ENCODE measurements at places on chromosomes 3 and 15.
A peak's percentile ranks its signal among the peaks of the same experiment; 100 is the strongest.

GRCh38 chr3:194485468-194485880, 1.3 kb downstream of the ATP13A3 start:
- no peak for DNase-seq
- no peaks in the 10 kb centered on the region for H3K27me3 ChIP-seq

DNA sequence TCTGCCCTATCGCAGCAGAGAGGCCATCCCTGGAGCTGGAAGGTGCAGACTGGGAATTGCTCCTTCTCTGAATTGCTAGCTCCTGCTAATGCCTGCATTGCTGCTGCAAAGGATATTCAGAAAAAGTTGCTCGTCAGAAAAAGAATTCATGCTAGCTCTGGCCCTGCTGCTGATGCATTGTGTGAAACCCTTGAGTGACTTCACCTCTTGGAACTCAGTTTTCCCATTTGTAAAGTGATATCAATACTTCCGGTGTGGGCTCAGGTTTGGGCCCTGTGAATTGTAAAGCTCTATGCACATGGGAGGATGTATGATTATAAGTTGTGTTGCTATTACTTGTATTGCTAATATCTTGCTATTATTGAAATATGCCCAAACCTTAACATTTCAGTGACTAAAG, 11.4 kb downstream of the SQOR start:
- H3K27ac ChIP-seq, result no peak overlapping the region
- H3K36me3 ChIP-seq, result no peaks in the 10 kb centered on the region
- no peaks in the 10 kb centered on the region for H3K27me3 ChIP-seq

DNA sequence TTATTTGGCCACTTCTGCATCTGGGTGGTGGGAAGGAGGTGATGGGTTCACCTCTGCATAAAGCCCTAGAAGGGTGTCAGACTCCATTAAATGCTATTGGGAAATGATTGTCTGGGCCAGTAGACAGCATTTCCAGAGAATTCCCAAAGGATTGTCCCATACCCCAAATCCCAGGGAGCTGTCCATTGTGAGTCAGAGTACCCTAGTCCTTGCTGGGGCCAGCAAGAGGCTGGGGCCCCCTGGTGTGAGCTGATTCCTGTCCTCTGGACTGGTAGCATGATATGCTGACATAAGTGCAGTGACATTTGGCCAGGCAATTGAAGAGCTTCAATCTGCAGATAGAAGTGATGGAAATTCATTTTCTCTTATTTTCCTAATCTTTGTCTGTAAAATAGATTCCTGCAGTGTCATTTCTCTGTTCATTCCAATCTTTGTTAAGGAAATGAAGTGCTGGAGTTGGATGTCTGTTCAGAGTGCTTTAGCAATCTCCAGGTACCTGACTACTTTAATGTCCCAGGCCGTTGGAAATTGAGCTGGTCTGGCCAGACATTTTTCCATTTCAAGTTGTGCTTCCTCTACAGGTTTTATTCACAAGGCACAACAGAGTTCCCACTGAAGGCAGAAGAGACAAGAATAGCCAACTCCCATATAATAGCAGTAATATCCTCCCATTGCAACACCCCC, 91.2 kb downstream of the RPLP1 start:
- H3K4me3 ChIP-seq, result no peak overlapping the region
- H3K36me3 ChIP-seq, result no peaks in the 10 kb centered on the region
- H3K4me1 ChIP-seq, result no peaks in the 10 kb centered on the region
- no peak for DNase-seq
- no peak overlapping the region for H3K27ac ChIP-seq
- peaks cover 16% of the 10 kb centered on the region for H3K27me3 ChIP-seq

GRCh38 chr3:48042071-48042760, 26.0 kb upstream of the MAP4 start:
- no peaks in the 10 kb centered on the region for H3K27me3 ChIP-seq
- no peak overlapping the region for H3K4me3 ChIP-seq
- H3K36me3 ChIP-seq, result peaks cover 8% of the 10 kb centered on the region
- no peak overlapping the region for H3K27ac ChIP-seq
- peaks cover 3% of the 10 kb centered on the region for H3K4me1 ChIP-seq

DNA sequence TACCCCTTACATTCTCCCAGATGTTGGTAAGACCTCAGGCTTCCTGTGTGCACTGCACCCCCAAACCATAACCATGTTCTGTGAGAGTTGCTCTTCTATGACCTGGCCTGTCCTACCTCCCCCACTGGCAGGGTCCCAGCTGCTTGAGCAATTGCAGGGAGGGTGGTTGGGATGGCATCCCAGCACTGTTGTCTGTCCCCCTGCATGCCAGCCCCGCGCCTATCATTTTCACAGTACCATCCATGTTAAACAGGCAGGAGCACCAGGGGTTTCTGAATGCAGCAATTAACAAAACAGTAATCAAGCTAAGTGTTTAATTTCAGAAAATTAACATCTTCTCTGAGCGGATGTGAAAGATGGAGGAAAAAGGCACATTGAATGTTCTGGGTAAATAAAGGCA, 345.5 kb downstream of the EPHB1 start:
- no peak overlapping the region for H3K4me3 ChIP-seq
- no peaks in the 10 kb centered on the region for H3K27me3 ChIP-seq
- H3K27ac ChIP-seq, result no peak overlapping the region
- no peaks in the 10 kb centered on the region for H3K36me3 ChIP-seq
- H3K4me1 ChIP-seq, result peaks cover 4% of the 10 kb centered on the region
- no peak for DNase-seq

GRCh38 chr3:70979983-70980645, 603.4 kb downstream of the FOXP1 start:
- no peak for DNase-seq
- H3K27ac ChIP-seq, result peak overlapping the region; percentile 99
- H3K4me1 ChIP-seq, result peaks cover 20% of the 10 kb centered on the region
- H3K4me3 ChIP-seq, result no peak overlapping the region
- no peaks in the 10 kb centered on the region for H3K27me3 ChIP-seq
- H3K36me3 ChIP-seq, result peaks cover 30% of the 10 kb centered on the region

DNA sequence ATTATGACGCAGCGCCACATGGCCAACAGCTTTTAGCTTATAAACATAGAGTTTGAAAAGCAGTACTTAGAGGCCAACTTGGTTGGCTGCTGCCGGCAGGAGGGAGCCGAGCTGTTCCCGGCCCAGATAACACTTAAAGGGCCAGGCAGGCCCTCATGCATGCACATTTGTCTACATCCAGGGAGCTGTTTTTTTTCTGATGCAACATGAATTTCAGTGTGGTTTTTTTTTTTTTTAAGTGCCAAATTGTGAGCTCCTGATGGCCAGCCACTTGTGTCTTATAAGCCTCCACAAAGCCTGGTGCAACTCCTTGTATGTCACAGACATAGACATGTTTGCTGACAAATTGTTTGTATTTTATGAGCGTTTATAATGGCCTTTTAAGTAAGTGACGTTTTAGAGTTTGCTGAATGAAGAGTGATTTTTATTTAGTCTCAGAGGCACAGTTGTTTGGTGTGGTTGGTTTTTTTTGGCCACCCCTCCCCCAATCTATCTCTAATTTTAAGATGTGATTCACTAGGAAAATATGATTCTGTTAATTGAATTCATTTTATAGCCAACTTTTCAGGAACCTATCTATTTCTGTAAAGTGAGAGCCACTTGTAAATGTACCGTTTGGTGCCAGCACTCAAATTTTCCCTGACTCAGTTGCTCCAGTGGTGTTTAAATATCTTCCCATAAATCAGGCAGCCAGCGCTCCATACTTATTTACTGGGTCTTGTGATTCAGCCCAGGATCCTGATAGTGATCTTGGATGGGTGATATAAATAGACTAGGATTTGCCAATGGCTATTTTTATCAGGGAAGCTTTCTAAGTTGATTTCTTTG, 134.3 kb downstream of the VGLL4 start:
- no peaks in the 10 kb centered on the region for H3K27me3 ChIP-seq
- no peak overlapping the region for H3K4me3 ChIP-seq
- H3K36me3 ChIP-seq, result no peaks in the 10 kb centered on the region
- H3K27ac ChIP-seq, result peak overlapping the region; percentile 94

GRCh38 chr3:18499301-18499700, 74.2 kb upstream of the SATB1 start:
- no peak for DNase-seq
- no peak overlapping the region for H3K4me3 ChIP-seq
- no peaks in the 10 kb centered on the region for H3K4me1 ChIP-seq

GRCh38 chr15:64246364-64247189, 83.8 kb upstream of the PPIB start:
- no peak for DNase-seq
- H3K36me3 ChIP-seq, result peaks cover 5% of the 10 kb centered on the region
- no peaks in the 10 kb centered on the region for H3K4me1 ChIP-seq
- H3K4me3 ChIP-seq, result no peak overlapping the region
- no peaks in the 10 kb centered on the region for H3K27me3 ChIP-seq

- H3K4me3 ChIP-seq, result peak within 1 kb of the TSS; percentile 73
- peak within 1 kb of the TSS; percentile 64 for H3K27ac ChIP-seq
- H3K36me3 ChIP-seq, result no peaks in the 10 kb centered on the region
- H3K27me3 ChIP-seq, result no peaks in the 10 kb centered on the region
Observed at GRCh38 chr15:75335705-75336355, at the start of gene COMMD4. Gene COMMD4 (plus strand): TSS chr15:75336063. CDS start chr15:75336090, 27 bp downstream.

GRCh38 chr3:191809326-191809949, 348.5 kb downstream of the PYDC2 start:
- H3K4me3 ChIP-seq, result no peak overlapping the region
- no peak for DNase-seq
- no peaks in the 10 kb centered on the region for H3K36me3 ChIP-seq
- H3K27ac ChIP-seq, result no peak overlapping the region
- no peaks in the 10 kb centered on the region for H3K27me3 ChIP-seq

DNA sequence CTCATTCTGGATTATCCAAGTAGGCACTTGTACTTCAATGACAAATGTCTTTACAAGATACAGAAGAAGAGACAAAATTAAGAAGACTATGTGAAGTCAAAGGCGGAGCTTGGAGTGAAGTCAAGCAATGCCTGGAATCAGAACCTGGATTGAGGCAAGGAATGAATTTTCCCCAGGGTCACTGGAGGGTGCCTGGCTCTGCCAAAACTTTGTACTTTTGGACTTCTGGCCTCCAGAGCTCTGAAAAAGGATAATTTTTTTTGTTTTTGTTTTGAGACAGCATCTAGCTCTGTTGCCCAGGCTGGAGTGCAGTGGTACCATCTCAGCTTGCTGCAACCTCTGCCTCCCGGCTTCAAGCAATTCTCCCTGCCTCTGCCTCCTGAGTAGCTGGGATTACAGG, 119.3 kb upstream of the AGBL1 start:
- no peak overlapping the region for H3K27ac ChIP-seq
- H3K36me3 ChIP-seq, result no peaks in the 10 kb centered on the region
- no peaks in the 10 kb centered on the region for H3K27me3 ChIP-seq

- H3K36me3 ChIP-seq, result no peaks in the 10 kb centered on the region
- no peak overlapping the region for H3K4me3 ChIP-seq
- no peaks in the 10 kb centered on the region for H3K4me1 ChIP-seq
- no peaks in the 10 kb centered on the region for H3K27me3 ChIP-seq
- DNase-seq, result no peak
- no peak overlapping the region for H3K27ac ChIP-seq
Observed at GRCh38 chr3:138890555-138891187, 55.9 kb upstream of the PIK3CB start.

DNA sequence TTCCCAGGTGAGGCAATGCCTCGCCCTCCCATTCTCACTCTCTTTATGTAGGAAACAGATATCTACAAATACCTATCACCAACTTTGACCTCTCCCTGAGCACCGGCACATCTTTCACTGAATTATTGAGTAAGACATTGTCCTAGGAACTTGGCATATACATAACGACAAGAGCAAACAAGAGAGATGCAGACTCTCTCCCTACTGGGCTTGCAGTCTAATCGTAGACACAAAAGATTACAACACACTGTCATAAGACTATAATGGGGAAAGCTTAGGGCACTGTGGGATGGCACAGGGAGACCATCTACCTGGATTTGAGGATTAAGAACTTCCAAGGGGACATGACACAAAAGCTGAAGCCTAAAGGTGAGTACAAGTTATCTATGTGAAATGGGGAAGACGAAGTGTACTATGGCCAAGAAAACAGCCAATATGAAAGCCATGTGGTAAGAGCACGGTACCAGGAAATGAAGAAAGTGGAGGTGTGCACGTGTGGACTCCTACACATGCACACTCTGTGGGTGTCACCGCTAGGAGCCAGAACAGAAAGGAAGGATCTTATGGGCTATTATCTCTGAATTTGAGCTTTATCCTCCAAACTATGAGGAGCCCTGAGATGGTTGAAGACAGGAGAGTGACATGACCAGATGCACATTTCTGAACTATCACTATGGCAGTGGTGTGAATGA, 218.8 kb upstream of the STRIT1 start:
- no peaks in the 10 kb centered on the region for H3K27me3 ChIP-seq
- no peak overlapping the region for H3K27ac ChIP-seq
- no peak for DNase-seq
- no peaks in the 10 kb centered on the region for H3K36me3 ChIP-seq

- H3K27ac ChIP-seq, result no peak overlapping the region
- DNase-seq, result no peak
- peaks cover 34% of the 10 kb centered on the region for H3K27me3 ChIP-seq
Observed at GRCh38 chr15:83656943-83657528, 3.1 kb downstream of the ADAMTSL3 start.

- no peaks in the 10 kb centered on the region for H3K4me1 ChIP-seq
- no peak for DNase-seq
- H3K27ac ChIP-seq, result no peak overlapping the region
- H3K36me3 ChIP-seq, result no peaks in the 10 kb centered on the region
Observed at GRCh38 chr15:99764522-99764921, 31.3 kb upstream of the LYSMD4 start.

GRCh38 chr3:144708437-144708836, 736.8 kb downstream of the DIPK2A start:
- H3K27me3 ChIP-seq, result no peaks in the 10 kb centered on the region
- H3K27ac ChIP-seq, result no peak overlapping the region
- no peaks in the 10 kb centered on the region for H3K36me3 ChIP-seq
- no peaks in the 10 kb centered on the region for H3K4me1 ChIP-seq

GRCh38 chr15:73608475-73608874, 24.7 kb downstream of the NPTN start:
- H3K36me3 ChIP-seq, result no peaks in the 10 kb centered on the region
- H3K27ac ChIP-seq, result no peak overlapping the region
- no peaks in the 10 kb centered on the region for H3K27me3 ChIP-seq
- DNase-seq, result no peak
- H3K4me1 ChIP-seq, result peaks cover 10% of the 10 kb centered on the region

GRCh38 chr3:17258823-17259436, 374.2 kb downstream of the PLCL2 start:
- H3K36me3 ChIP-seq, result no peaks in the 10 kb centered on the region
- no peak overlapping the region for H3K27ac ChIP-seq
- H3K4me3 ChIP-seq, result no peak overlapping the region
- no peaks in the 10 kb centered on the region for H3K4me1 ChIP-seq
- peak; percentile 38 for DNase-seq

- H3K27me3 ChIP-seq, result no peaks in the 10 kb centered on the region
- H3K4me3 ChIP-seq, result no peak overlapping the region
- H3K36me3 ChIP-seq, result no peaks in the 10 kb centered on the region
Observed at GRCh38 chr3:159219231-159219630, 417.4 kb downstream of the MFSD1 start.

- no peak for DNase-seq
- H3K4me3 ChIP-seq, result no peak overlapping the region
- peaks cover 15% of the 10 kb centered on the region for H3K36me3 ChIP-seq
- no peaks in the 10 kb centered on the region for H3K27me3 ChIP-seq
- H3K27ac ChIP-seq, result peak overlapping the region; percentile 18
Observed at GRCh38 chr15:43913026-43913780, 86.4 kb downstream of the WDR76 start.
